ENCODE measurements at places on chromosomes 1 and 21.

GRCh38 chr1:73979684-73980083 lies 218.3 kb downstream of the LRRIQ3 start:
- no peak for DNase-seq

- DNase-seq: peak; percentile 23
Observed at GRCh38 chr1:99645699-99646531, at the start of gene PALMD. TSS of gene PALMD (plus strand) at chr1:99646113. CDS start at chr1:99646318, 205 bp downstream.

GRCh38 chr1:169368406-169368769 lies 393 bp downstream of the BLZF1 start:
- no peak for DNase-seq

GRCh38 chr1:17933971-17934370 lies 173.6 kb upstream of the IGSF21 start:
- DNase-seq: no peak

All from COR-L47 (cell line).